ENCODE measurements at places on chromosomes 2 and 18.

- DNase-seq = no peak
Observed at GRCh38 chr2:62460175-62460574, 45.8 kb downstream of the TMEM17 start.

GRCh38 chr18:3595369-3596273 is 145.6 kb downstream of the TGIF1 start:
- peak; percentile 41 for DNase-seq

DNA sequence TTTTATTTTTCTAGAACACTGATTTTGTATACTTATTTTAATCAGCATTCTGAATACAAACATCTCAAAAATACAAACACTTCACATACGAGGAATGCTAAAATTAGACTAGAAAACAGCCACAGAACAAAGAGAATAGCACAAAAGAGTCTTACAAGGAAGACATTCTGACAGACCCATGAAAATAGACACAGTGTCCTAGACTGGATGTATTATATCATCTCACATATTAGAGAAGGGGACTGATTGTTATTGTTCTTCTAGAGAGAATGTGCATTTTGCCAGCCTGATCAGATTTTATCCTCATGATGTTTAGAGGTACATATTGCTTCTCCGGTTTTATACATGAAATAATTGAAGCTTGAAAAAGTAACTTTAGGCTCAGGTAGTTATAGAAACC is 357.9 kb downstream of the DPP10 start:
- no peak for DNase-seq

DNA sequence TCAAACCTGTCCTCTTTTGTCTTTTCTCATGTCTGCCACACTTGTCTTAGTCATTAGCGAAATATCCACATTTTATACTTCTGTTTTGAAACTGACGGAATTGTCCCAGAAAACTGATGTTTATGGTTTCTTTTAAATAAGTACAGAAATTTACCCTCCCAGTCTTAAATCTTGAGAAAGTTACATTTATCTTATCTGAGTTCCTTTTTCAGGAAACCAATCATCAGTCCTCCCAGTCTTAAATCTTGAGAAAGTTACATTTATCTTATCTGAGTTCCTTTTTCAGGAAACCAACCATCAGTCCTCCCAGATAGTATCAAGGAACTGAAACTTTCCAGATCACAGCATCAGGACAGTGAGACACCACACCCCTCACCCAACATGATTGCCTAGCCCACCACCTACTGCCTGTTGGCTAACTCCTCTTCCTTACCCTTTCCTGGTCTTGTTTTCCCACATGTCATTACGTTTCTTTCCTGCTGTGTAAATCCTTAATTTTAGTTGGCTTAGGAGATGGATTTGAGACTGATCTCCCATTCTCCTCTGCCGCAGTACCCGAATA is 247.7 kb downstream of the PTPRM start:
- no peak for DNase-seq

All from NCI-H187 treated with DMSO at 0.1 percent for 48 hours (cell line).